Posterior cingulate gyrus (tissue), 11 donors: ENCODE measurements at places on chromosomes 12 and 14.
A peak's percentile ranks its signal among the peaks of the same experiment; 100 is the strongest.

DNA sequence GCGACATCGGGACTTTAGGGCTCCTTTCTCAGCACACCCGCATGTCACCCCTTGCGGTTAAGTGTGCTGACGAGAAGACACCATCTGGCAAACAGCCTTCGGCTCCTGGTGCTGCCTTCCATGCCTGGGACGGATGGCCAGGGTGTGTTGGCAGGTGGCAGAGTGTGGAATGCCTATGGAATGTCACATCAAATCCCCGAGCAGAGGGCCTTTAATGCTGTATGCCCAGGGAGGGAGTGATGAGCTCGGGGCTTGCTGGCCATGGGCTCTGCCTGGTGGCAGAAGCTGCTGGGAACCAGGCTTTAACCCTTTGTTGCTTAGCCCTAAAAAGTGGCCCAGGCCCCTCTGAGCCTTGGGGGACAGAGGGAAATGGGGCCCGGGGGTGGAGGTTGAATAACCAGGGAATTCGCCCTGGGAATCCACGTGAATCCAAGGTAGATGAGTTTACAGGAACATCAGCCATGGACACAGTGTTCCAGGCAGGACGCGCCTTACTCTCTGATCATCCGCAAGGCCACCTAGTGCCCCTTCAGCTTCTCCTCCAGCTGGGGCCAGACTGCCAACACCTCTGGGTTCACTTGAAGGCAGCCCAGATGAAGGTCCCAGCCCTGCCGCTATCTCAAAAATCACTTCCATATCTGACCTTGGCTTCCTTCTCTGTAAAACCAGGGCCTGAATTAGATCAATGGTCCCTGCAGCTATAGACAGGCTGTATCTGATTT is 17.4 kb downstream of the FAM181A start:
- DNase-seq = peak; percentile 77

DNA sequence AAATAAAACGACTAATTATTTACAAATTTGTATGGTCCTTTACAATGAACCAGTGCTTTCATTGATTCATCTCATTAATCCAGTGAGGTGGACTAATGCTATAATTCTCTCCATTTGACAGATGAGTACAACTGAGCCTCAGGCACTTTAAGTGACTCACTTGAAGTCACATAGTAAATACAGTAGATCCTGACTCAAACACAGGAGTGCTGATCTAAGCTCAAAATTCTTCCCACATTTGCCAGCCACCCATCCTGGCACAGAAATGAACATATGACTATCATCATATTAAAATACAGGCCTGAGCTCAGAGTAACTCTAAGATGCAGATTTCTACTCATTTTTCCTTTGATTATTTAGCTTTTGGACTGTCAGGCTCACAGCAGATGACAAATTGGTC is 30.6 kb downstream of the SLC16A7 start:
- no peak for DNase-seq

DNA sequence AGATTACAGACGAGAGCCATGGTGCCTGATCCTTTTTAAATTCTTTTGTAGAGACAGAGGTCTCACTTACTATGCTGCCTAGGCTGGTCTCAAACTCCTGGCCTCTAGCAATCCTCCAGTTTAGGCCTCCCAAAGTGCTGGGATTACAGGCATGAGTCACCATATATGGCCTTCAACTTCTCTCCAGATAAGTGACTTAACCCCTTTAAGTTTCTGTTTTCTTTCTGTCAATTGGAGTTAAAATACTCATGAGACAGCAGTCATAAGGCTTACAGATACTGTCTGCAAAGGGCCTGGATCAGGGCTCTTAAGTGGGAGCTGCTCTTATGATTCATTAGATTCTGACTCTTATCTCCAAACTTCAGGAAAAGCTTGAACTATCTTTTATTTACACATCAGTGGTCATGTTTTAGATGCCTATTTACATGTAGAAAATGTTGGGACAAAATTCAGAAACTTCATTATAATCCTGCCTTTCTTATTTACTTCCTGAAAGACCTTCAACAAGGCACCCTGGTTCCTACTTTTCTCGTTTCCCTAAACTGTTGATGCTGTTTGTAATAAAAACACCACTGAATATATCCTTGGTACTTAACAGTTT is 271.5 kb upstream of the TBX3 start:
- no peak for DNase-seq

GRCh38 chr14:56570295-56570694 is 9.3 kb upstream of the TMEM260 start:
- DNase-seq = no peak

GRCh38 chr12:53754633-53755264 is 3.0 kb upstream of the CISTR start:
- no peak for DNase-seq

DNA sequence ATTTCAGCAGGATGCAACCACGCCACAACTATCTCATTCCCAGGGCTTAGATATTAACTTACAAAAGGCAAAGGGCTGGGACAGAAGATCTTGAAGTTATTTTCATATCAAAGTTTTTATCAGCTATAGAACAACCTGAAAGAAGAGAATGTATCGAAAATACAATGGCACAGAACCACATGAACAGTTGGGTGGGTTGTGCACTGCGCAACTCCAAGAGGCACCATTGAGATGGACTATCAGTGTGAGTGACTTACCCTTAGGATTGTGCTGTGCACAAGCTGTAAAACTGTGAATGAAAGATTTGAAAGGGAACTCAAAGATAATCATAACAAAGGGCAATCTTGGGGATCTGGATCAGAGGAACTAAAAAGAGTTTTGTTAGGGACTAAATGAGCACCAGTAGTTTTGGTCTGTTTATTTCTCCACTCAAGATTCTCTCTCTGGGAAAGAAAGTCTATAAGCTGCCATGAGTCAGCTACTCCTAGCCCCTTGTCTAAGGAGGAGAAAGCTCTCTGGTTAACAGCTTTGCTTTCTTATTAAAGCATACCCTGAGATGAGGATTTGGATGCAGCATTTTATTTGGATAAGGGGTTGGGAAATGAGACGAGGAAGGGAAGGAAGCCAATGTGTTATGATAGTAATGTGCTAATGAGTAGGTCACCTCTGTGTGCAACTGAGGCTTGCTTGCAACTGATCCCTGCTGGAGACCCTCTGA is 62.2 kb downstream of the TBX5 start:
- DNase-seq = no peak

DNA sequence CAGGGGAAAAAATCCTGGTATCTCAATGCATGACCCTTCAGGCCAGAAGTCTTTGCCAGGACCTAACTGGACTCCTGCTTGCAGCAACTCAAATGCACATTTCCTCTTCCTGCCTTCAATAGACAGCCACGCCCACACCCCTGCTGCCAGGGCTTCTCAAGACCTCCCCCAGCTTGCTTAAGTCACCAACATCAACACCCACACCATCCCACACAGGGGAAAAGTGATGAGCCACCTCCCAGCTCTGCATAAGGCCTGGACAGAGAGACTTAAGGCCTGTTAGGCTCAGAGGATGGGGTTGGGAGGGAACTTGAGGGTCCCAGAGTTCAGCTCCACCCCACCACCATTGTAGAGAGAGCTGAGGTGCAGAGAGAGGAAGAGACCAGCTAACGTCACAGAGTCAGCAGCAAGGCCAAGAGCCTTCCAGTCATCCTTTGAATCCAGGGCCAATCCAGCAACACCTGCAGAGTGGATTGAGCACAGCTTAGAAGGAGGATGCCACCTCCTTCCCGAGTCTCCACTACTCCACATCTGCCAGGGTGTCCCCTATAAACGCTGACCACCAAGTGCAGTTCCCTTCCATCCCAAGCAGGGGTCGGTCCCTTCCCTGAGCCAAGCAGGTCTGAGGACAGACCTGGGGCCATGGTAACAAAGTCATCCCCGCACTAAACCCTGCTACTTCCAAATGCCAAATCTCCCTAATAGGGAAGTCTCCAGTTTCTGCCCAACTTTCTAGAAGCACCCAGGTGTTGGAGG is 50.0 kb downstream of the KDM2B start:
- DNase-seq = peak; percentile 72

DNA sequence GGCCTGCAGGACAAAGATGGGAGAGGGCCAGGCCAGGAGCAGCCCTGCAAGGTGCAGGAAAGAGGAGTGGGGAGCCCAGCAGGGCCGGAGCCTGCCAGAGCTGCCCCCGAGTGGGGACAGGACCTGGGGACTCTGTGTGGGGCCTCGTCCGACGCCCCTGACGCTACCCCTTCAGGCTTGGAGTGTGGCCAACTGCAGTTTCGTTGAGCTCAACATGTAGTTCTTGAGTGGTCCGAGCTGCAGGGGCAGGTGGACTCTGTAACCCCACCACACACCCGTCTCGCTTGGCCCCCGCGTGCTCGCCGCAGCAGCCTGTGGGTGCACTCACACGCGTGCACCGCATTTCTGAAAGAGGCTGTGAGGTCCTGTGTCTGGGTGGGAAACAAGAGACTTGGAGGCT is 2.0 kb downstream of the ASPG start:
- peak; percentile 4 for DNase-seq

- DNase-seq = no peak
Measured at GRCh38 chr12:41034686-41035085, 153.4 kb upstream of the PDZRN4 start.

DNA sequence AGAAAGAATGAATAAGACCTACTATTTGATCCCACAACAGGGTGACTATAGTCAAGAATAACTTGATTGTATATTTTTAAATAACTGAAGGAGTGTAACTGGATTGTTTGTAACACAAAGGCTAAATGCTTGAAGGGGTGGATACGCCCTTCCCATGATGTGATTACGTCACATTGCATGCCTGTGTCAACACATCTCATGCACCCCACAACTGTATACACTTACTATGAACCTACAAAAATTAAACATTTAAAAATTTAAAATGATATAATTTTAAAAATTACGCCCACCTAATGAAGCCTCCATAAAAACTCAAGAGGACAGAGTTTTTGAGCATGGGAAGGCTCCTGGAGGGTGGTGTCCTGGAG is 94.5 kb downstream of the SCARB1 start:
- no peak for DNase-seq

DNA sequence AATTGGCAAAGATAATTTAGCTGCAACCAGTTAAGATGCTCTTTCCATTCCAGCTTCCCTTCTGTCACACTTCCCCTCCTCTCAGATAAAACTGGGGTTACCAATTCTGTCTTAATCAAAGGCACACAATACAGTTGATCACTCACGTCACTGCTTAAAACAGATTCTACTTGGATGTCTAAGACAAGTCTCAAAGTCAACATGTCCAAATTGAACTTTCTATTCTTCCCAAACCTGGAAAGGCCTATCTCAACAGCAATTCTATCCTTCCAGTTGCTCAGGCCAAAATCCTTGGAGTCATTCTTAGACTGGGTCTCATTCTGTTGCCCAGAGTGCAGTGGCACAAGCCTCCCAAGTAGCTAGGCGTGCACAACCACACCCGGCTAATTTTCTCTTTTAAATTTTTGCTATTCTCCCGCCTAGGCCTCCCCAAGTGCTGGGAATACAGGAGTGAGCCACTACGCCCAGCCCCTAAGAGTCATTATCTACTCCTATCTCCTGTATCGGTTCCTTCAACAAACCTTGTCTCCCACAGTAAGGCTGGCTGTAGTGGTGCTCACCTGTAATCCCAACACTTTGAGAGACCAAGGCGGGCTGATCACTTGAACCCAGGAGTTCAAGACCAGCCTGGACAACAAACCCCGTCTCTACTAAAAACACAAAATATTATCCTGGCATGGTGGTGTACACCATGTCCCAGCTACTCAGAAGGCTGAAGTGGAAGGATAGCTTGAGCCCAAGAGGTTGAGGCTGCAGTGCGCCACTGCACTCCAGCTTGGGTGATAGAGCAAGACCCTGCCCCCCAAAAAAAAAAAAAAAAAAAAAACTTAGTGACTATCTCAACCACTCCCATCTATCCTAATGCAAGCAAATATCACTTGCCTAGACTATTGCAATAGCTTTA is 4.7 kb downstream of the RPS29 start:
- DNase-seq = no peak

GRCh38 chr12:48978741-48979601 is 849 bp downstream of the WNT1 start:
- no peak for DNase-seq

DNA sequence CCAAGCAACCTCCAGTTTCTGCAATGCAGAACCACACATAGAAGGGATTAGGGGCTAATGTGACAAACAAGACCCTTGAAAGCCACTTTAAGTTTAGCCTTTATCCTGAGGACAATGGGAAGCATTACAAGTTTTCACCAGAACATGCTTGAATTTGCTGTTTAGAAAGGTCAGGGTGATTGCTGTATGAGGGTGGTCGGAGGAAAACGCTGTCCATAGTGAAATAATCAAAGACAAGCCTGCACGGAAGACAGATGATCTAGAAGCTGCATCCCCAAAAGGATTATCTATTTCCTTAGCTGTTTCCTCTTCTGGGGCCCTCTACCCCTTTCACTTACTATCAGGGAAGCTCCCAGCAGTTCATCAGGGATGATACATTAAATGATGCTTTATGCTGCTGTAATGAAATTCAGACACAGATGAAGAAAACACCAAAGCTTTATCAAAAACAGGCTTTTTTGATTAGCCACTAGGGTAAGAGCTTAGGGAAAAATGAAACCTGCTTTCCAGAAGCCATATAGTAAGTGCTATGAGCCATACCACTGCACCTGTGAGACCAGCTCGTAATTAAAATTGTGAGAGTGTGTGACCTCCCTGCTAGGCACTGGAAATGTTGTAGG is 6.5 kb downstream of the HAL start:
- no peak for DNase-seq

- DNase-seq = no peak
Measured at GRCh38 chr14:63178912-63179311, 25.3 kb upstream of the RHOJ start.

GRCh38 chr14:69773571-69774276 is 6.8 kb downstream of the SRSF5 start:
- no peak for DNase-seq

DNA sequence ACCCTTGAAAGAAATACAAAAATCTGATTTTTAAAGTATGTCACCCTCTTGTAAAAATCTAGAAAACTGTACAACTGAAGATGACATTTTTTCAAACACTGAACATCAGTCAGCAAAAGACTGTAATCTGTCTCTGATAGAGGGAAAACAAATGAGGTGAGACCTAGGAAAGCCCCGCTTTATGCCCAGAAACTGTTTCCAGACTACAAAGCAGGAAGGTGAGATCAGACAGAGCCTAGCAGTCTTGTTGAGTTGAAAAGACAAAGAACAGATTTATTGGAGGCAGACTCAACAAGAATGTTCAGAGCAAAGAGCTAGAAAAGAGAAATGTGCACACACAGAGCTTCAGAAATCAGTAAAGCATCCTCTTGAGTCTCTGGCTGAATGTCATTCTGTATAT is 873.6 kb downstream of the LRFN5 start:
- no peak for DNase-seq
